ENCODE measurements at places on chromosomes 1 and 21.

GRCh38 chr1:14956579-14957195, 196.9 kb upstream of the TMEM51 start:
- DNase-seq = no peak

GRCh38 chr1:51621161-51621560, 4.3 kb downstream of the OSBPL9 start:
- no peak for DNase-seq

- no peak for DNase-seq
Observed at GRCh38 chr1:94434365-94435045, 16.3 kb downstream of the ABCD3 start.

DNA sequence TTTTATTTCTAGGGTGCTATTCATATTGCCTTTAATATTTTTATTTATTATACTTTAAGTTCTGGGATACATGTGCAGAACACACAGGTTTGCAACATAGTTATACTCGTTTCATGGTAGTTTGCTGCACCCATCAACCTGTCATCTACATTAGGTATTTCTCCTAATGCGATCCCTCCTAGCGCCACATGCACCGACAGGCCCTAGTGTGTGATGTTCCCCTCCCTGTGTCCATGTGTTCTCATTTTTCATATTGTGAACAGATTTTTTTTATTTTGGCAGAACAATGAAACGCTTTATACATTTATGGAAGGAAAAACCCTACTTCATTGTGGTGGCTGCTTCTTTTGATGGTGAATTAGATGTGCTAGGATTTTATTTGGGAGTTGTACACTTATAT, 14.4 kb upstream of the USH2A start:
- DNase-seq = no peak

- no peak for DNase-seq
Observed at GRCh38 chr1:168092566-168093355, 44.0 kb downstream of the GPR161 start.

DNA sequence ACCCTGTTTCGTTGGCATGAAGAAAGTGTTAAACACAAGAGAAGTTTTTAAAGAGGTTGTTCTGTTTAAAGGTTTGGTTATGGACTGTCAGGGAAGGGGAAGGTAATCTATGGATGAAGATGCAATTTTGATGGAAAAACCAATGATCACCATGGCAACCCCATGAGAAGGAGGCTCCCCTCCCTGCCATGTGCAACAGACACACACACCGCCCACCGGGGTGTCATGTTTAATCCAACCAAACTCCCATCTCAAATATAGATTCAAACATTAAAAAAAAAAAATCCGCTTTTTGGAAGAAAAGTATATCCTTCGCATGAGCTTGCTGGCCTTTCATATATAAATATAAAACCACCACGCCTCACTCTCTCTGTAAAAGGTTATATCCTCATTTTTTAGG, 80.9 kb upstream of the KRTAP19-8 start:
- DNase-seq = peak; percentile 56

DNA sequence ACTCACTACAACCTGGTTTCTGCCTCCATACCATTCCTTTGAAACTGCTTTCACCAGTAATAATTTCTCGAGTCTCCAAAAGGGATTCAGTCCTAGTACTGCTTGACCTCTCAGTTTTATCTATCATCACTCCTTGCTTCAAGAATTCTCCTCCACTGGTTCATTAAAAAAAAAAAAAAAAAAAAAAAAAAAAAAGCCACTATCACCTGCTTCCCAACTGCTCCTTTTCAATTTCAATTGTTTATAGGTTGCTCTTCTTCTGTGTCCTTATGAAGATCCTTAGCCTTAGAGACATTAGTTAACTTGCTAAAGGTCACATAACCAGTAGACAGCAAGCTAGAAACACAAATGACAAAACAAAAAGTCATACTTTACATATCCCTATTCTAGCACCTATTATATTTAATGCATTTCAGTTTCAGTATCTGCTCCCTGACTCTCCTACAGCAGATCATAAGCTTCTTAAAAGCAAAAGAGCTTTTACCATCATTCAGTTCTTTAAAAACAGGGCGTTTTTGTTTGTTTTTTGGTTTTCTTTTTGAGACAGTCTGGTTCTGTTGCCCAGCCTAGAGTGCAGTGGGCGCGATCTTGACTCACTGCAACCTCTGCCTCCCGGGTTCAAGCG, 7.1 kb downstream of the NRDC start:
- no peak for DNase-seq

- no peak for DNase-seq
Observed at GRCh38 chr1:243507672-243508302, 251.9 kb downstream of the SDCCAG8 start.

- no peak for DNase-seq
Observed at GRCh38 chr1:183898001-183898396, 93.1 kb downstream of the RGL1 start.

DNA sequence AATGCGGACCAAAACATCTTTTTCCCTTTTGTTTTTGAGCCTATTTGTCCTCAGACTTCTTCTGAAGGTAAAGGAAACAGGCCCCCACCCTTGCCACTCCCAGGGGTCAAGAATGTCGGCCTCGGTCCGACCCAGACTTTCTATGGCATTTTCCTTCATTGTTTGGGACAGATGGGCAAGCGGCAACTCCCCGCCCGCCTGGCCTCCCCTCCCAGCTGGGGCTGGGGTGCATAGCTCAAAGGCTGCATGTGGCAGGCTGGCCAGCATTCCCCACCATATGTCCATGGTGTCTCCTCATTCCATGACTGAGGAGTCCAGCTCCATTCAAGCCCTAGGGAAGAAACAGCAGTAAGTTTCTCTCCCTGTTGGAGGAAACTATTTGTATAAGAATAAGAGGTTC, 29.4 kb upstream of the TSPEAR start:
- DNase-seq = no peak

GRCh38 chr21:45011911-45012661, 62.3 kb upstream of the ADARB1 start:
- DNase-seq = no peak

DNA sequence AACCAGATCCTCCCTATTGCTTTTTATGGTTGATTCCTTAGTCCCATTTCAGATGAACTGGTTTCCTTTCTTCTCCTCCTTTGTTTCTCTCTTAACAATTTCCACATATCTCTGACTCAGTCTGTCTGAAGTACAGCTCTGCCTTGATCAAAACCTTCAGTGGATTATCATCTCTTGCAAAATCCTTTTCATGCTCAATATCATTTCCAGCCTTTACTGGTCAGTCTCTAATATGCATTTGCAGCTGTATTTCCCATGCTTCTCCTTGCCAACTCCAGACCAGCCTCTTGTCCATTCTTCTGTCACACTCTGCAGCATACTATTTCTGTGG, 72.2 kb downstream of the SNX7 start:
- no peak for DNase-seq

GRCh38 chr1:220368352-220369265, 96.4 kb upstream of the RAB3GAP2 start:
- no peak for DNase-seq

- DNase-seq = no peak
Observed at GRCh38 chr1:31407029-31407626, 5.9 kb upstream of the SERINC2 start.

DNA sequence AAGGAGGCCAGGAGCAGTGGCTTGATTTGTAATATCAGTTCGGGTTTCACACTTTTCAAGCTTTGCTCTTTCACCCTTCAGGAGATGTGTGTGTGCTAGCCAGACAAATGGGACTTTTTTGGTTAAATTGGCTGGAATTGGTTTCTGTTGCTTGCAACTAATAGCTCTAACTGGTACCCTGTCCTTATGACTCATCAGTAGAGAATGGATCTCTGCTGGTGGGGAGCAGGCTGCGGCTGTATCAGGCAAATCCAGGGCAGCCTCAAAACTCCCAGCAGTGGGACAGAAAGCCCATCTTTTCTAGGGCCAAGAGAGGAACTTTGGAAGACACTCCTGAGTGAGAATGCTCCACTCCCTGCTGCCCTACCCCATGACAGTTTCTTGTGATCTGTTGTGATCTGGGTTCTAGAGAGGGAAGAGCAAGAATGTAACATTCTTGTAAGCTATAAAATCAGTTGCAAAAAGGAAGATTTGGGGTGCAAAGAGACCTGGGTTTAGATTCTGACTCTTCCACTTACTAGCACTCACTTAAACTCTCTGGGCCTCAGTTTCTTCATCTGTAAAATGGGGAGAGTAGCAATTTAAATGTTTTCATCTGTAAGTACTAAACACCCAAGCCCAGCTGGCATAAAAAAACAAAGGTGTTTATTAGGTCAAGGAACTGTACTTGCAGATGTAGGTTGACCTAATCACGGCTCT, 257.0 kb upstream of the TMEM51 start:
- no peak for DNase-seq

DNA sequence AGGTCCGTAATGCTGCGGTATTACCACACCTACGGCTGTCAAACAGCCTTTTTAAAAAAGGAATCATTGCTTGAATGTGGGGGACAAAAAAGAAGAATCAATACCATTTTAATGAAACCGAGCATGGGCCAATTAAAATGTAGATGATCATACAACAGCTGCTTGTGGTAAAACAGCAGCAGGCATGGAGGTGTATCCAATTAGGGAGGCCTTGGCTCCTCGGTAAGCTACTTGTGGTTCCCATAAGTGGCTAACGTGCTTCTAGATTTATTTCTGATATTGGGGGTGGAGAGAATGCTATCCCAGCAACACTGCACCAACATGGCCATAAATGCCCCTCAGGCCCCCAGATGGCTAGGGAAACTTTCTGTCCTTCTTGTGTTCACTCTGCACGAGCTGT, 1.8 kb downstream of the PTPN14 start:
- DNase-seq = no peak

GRCh38 chr21:28738882-28739281, 253.8 kb downstream of the LTN1 start:
- DNase-seq = no peak

- DNase-seq = no peak
Observed at GRCh38 chr1:185920602-185921001, 186.4 kb downstream of the HMCN1 start.

- no peak for DNase-seq
Observed at GRCh38 chr1:19375631-19376400, 63.7 kb downstream of the SLC66A1 start.

GRCh38 chr1:108962681-108963051, 618 bp downstream of the CLCC1 start:
- no peak for DNase-seq

GRCh38 chr1:47441450-47442106, 3.7 kb downstream of the FOXD2 start:
- DNase-seq = no peak

DNA sequence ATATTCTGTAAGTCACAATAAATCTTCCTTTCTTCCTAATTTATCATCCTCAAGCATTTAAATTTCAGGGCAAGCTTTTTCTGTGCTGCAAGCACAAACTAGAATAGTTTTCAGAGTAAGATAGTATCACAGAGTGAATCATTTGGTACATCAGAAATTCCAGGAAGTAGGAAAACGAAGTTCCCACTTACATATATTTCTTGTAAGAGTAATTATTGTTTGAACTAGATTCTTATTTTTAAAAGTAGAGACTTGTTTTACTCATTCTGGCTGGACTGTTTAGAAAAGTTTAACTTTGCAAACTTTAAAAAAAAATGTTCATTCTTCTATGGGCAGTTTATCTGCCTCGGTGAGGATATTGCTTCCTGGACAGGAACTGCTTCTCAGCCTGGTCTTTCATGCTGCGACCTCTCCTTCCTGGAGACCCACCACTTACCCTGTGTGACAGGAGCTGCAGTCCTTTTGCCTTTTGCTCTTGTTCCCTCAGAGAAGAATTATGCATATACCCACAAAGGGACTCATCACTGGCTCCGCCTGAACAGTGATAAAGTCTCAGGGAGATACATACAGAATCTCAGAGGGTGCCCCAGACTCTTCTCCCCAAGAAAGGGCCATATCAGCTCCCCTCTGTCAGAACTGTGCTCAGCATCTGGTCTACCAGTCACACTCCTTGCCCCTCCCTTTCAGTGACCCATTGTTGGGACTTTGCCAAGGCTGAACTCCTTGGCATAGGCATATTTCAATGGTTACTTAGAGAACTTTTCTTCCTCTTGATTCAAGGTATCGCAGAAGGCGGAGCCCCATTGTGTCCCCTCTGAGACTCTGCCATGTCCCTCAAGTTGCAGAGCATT, 102.7 kb upstream of the CD55 start:
- DNase-seq = no peak

GRCh38 chr1:176837708-176838107, 326.8 kb downstream of the ASTN1 start:
- DNase-seq = no peak

DNA sequence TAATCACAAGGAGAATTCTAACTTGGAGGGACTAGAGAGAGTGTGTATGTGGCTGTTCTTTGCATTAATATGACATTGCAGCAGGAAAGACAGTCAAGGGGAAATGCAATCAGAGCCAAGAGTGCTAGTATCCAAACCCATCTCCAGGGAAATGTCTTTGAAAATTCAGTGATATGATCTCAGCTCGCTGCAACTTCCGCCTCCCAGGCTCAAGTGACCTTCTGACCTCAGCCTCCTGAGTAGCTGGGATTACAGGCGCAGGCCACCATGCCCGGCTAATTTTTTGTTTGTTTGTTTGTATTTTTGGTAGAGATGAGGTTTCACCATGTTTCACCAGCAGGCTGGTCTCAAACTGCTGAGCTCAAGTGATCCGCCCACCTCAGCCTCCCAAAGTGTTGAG, 16.3 kb downstream of the VASH2 start:
- DNase-seq = no peak

DNA sequence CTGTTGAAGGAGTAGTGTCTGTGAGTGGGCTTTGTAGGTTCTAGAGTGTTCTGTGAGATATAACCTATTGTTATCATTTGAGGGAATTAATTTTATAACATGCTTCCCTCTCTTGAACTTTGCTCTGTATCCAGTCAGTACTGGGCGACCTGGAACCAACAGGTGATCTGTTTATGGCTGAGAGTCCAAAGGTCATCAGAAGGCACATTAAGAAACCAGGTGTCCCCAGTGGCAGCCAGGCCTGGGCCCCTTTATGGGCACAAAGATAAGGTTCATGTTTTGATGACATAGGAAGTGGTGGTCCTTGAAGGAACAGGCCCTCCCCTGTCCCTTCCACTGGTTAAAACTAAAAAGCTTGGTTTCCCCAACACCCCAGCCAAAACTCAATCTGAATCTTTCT, 61.1 kb downstream of the FHAD1 start:
- DNase-seq = no peak

DNA sequence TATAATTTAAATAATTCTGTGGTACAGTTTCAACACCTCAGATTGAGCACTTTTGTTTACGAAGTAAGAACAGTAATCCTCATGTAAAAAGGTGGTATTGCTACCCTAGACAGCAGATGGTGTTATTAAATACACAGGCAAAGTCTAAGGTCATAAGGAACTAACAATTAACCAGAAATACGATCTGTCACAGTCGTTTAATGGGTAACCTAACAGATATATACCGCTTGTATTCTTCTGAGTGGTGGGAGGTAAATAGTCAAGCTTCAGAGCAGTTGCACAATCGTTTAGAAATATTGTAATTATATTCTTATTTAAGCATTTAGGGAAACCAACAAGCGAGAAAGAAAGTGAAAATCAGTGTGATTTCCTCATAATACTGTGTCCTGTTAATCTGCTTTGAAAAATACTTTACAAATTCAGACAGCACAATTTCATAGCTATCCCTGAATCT, 9.8 kb upstream of the IRF2BP2 start:
- DNase-seq = no peak

DNA sequence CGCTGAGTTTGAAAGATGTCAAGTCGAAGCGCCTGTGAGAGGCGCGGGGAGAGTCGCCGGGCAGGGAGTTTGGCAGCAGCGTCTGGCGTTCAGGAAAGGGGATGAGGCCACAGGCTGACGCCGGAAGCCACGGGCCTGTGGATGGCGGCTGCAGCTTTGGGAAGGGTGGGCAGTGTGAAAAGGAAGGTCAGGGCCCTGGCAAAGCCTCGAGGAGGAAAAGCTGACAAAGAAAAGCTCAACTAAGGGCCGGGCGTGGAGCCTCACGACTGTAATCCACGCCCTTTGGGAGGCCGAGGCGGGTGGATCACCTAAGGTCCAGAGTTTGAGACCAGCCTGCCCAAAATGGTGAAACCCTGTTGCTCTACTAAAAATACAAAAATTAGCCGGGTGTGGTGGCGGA, 25.2 kb upstream of the COX20 start:
- DNase-seq = no peak

Data from head of caudate nucleus (tissue), 42 donors.